ENCODE measurements at places on chromosomes 2 and 18.

- DNase-seq, result no peak
Measured at GRCh38 chr2:144516411-144516980, 3.4 kb downstream of the ZEB2 start.

DNA sequence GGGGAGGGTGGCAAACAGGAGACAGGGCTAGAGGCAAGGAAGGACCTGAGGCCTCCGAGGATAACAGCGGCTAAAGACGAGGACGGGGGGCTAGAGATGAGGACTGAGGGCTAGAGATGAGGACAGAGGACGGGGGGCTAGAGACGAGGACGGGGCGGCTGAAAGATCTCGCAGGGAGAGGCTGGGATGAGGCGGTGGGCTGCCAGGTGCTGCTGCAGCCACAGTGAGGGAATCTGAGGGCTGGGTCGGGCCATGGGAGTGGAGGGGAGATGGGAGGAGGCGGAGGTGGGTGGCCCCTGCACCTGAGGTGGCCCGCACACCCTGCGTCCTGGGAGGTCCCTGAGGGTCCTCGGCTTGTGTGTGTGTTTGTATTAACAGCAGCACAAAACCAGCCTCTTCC lies 350.2 kb upstream of the SALL3 start:
- no peak for DNase-seq

DNA sequence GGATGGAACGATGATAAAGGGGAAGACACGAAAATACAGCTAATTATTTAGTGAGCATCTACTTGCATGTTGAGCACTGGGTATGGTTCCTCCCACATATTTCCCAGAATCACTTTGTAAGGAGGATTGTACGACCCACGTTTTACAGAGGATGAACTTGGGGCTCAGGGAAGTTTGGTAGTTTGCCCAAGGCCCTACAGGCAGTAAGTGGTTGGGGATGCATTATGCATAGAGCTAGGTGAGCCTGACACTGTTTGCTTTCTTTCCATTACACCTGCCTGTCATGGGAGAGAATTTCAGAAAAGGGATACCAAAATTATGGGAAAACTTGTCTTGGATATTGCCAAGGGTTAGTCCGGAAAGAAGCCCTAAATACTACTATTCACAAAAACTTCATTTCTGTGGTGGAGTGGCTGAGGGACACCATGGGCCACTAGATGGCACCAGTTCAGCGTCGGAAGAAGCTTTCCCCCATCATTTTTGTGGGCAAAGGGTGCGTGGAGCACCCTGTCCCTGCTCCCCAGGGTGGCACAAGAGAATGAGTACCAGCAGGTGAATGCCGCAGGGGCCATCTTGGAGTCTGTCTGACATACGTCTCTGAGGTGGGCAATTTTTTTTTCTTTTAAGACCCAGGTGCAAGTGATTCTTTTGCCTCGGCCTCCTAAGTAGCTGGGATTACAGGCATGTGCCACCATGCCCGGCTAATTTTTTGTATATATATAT lies 23.5 kb upstream of the C18orf32 start:
- DNase-seq, result peak; percentile 33

DNA sequence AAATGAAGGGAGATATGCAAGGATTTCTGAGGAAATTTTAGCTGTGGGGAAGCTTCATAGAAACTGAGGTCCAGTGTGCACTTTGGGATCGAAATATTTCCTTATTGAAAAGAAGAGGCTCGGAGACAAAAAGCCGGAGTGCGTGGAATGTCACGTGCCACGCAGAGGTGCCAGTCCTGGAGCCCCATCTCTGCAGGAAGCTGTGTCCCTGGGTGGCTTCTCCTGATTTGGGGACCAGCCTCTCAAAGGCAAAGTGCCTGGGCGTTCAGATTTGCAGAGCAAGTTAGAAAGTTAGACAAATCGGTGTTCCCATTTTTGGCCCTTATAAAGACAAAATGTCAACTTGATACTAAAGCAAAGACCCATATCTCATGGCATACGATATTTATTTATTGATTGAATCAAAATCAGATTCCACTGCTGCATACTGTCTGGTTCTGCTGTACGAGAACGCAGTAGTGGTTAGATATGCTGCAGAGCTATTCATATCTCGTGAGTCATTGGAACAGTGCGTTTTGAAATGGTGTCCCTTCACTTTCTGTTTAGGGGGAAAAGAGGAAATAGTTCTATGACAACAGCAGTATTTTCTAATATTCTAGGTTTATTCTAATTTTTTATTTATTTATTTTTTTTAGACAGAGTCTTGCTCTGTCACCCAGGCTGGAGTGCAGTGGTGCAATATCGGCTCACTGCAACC lies 9.1 kb upstream of the ATG16L1 start:
- DNase-seq, result no peak

- DNase-seq, result no peak
Measured at GRCh38 chr2:223626716-223627115, 24.6 kb upstream of the SCG2 start.
